Amygdala (tissue), 56 donors: ENCODE measurements at places on chromosomes 7 and 10.
A peak's percentile ranks its signal among the peaks of the same experiment; 100 is the strongest.

GRCh38 chr10:34426041-34426440 is 389.1 kb downstream of the PARD3 start:
- DNase-seq = no peak

DNA sequence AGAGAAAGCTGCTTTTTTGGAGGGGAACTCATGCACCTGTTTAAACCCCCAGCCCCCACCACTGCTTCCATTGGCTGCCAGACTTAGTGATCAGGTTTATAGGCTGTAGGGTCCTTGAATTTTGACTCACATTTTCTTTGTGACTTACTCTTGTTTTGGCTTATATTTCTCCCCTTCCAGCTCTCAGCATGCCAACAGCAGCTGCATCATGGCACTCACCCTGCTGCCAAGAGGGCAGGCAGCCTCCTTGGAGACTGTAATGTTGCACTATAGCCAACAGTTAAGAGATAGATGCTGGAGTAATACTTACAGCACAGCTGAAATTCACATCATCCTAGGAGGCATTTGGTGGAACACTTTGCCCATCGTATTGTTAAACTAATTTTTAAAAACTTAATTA is 98.0 kb upstream of the GLCCI1 start:
- DNase-seq = no peak

- no peak for DNase-seq
Observed at GRCh38 chr10:76922666-76923065, 714.9 kb downstream of the KCNMA1 start.

- DNase-seq = no peak
Observed at GRCh38 chr10:12194752-12195271, 879 bp downstream of the NUDT5 start.

- no peak for DNase-seq
Observed at GRCh38 chr7:18927134-18927533, 190.3 kb downstream of the TWIST1 start.

DNA sequence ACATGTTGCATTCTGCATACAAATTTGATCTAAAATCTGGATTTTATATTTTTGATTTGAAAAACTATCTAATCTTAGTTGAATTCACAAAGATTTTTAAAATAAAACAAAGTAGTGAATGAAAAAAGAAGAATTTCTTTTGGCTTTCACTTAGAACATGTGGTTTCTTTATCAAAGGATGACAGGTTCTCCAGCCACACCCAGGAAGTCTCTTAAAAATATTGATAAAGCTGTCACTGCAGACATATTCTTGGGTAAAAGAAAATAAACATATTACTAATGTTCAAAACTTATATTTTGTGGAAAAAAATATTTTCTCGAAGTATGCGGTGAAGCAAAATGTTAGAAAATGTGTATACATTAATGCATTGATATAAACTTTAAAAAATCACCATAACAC is 44.3 kb downstream of the ARL4A start:
- DNase-seq = no peak

- DNase-seq = no peak
Observed at GRCh38 chr7:69518705-69519077, 79.6 kb upstream of the AUTS2 start.

DNA sequence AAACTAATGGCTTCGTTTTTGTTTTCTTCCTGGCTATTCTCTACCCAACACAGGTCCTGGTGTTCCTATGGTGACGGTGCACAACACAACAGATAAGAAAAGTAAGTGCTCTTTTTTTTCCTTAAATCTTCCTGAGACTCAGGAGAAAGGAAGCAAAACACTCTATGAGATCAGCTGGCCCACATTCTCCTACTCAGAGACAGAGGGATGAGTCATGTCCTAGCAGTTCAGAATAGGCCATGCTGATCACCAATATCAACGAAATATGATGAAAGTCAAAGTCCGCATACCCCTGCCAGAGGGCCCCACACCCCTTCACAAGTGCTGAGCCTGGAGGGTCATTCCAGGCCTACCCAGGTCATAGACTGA is 149.2 kb downstream of the PAXIP1 start:
- no peak for DNase-seq

GRCh38 chr7:79244482-79244881 is 209.0 kb downstream of the MAGI2 start:
- no peak for DNase-seq

- no peak for DNase-seq
Observed at GRCh38 chr7:68423356-68423755, 1174.9 kb upstream of the AUTS2 start.

GRCh38 chr10:97466755-97467154 is 20.8 kb downstream of the ZDHHC16 start:
- no peak for DNase-seq

DNA sequence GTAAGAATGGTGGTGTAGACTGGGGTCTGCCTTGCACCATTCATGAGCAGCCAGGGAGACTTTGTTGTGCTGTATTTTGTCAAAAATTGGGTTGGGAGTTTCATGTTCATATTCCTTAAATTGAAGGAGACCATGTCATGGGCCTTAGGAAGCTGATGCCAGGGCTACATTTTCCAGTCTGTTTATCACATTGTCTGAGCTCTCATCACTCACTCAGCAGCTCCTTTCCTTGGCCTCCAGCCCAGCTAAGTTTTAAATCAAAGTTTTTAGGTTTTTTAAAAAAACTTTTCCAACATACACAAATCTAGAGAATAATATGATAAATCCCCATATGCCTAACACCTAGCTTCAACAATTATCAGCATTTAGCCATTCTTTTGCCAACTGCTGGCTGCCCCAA is 12.6 kb upstream of the FAM13C start:
- DNase-seq = no peak

DNA sequence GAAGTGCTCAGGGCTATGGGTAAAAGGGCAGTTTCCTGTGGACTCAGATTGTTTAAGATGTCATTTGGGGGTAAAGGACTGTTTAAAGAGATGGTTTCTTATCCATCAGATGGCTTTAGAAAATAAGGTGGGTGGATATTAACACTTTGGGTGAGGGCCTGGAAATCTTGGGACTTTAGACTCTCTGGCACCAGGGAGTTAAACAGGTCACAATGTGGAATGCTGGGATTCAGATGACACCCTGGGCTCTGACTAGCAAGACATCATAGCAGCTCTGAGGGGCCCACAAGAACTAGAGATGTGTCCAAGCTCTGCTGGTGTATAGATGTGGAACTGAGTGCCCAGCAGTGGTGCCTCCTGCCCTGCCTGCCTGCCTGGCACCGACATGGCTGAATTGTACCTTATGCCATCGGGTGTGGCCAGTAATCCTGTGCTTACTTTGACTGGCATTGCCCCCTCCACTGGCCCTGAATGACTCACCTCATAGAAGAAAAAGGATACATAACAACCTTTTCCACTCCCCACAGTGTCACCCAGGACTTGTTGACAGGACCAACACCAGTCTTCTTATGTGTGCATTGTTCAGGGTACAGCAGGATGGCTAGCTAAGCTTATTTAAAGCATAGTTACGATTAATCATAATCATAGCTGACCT is 100.0 kb upstream of the PRR15 start:
- no peak for DNase-seq

DNA sequence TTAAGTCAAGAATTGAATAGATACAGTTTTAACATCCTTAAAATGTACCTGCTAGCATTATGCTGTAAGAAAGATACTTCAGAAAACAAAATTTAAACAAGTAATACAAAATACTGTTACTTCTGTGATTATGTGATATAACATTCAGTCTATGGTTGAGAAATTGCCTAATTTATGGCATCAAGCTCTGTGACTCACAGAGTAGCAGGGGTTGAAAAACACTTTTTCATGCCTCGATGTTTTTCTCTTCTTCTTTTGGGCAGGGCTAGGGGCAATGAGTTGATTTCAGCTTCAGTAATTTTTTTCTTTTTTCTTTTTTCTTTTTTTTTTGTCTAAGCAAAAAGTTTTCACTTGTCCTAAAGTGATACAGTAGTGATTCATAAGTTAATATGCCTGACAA is 209.2 kb downstream of the MBL2 start:
- DNase-seq = no peak

DNA sequence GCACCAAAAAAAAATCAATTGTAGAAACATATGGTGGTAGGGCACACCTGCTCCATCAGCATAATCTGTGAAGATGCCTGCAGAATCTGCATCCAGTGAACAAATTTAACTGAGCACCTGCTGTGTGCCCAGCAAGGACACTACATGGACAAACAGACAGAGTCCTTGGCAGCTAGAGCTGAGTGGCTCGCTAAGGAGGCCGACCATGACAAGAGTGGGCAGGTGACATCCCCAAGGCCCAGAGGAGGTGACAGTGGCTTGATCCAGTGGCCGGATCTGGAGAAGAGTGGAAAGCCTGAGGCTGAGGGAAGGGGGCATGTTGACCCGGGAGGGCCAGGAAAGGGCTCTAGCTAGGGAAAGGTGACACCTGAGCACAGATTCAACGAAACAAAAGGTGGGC is 68.1 kb downstream of the MAD1L1 start:
- no peak for DNase-seq

- peak; percentile 24 for DNase-seq
Observed at GRCh38 chr7:36283711-36284130, 105.9 kb upstream of the ANLN start.

DNA sequence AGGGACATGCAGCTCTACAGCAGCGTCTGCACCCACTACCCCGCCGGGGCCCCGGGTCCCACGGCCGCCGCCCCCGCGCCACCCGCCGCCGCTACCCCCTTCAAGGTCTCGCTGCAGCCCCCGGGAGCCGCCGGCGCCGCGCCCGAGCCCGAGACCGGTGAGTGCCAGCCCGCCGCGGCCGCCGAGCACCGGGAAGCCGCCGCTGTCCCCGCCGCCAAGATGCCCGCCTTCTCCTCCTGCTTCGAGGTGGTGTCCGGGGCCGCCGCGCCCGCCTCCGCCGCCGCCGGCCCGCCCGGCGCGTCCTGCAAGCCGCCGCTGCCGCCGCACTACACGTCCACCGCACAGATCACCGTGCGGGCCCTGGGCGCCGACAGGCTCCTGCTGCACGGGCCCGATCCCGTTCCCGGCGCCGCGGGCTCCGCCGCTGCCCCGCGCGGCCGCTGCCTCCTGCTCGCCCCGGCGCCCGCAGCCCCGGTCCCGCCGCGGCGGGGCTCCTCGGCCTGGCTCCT is 631 bp downstream of the OTUD1 start:
- peak; percentile 64 for DNase-seq

DNA sequence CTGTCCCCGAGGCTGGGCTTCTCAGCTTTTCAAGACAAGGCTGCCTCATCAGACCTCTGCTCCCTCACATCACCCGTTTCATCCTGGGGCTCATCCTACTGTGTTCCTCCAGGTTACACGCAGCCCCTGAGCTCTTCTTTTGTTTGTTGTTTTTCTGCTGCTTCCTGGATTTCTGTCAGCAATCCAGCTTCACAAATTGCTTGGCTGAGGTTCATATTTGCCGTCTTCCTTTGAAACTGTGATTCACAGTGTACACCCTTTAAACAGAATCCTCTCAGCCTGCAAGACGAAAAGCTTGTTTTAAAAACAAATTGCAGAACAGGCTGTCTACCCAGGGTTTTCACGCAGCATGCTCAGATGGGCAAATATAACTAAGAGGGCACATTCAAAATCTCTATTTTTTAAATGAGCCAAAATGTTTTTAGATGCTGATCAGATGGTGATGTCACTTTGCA is 39.1 kb upstream of the PARD3 start:
- DNase-seq = no peak

DNA sequence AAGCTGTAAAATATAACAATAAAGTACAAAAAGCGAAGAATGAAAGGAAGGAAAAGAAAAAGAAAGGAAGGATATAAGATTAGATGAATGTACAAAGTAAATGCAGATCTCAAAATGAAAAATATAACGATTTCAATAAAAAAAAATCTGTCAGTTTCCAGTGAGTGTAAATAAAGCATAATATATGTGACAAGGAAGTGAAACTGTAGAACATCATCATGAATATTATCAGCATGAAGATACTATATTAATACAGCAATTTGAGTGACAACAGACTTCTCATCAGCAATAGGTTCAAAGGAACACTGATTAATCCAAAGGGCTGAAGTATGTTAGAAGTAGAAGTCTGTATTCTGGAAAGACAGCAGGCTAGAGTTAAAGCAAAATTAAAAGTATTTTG is 659.5 kb upstream of the MBL2 start:
- no peak for DNase-seq

GRCh38 chr7:255721-256361 is 34.1 kb upstream of the FOXL3 start:
- no peak for DNase-seq

GRCh38 chr7:24436131-24436920 is 136.9 kb upstream of the PALS2 start:
- DNase-seq = no peak

GRCh38 chr10:27857616-27858015 is 112.0 kb upstream of the MKX start:
- no peak for DNase-seq

DNA sequence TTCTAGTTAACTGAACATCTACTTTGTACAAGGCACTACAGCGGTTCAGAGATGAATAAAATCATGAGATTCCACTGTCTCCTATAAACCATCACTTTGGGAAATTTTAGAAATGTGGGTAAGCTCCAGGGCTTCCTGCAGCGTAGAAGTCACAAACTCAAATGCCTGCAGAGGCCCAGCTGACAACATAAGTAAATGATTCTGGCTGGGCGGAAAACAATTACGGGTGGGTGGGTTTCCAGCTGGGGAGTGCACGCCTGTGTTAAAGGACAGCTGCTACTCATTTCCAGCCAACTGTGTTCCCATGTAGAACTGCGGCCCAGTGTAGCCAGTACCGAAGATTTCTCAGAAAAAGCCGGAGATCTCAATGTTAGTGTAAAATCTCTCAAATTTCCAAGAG is 69.5 kb upstream of the ATRNL1 start:
- DNase-seq = no peak

DNA sequence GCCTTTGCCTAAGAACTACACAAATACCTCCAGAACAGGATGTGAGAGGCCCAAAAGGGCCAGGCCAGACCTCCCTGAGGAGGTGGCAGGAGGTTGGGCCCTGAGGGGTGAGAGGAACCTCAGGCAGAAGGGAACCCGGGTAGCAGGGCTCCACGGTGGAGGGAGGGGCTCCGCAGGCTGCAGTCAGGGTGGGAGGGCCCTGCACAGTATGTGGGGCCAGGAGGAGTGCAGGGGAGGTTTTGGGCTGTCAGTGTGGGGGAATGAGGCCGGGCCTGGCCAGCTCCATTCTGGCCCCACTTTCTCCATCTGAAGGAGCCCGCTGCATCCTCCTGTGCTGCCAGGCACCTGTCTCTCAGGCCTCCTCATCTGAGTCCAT is 25.9 kb downstream of the DNAJB12 start:
- no peak for DNase-seq

DNA sequence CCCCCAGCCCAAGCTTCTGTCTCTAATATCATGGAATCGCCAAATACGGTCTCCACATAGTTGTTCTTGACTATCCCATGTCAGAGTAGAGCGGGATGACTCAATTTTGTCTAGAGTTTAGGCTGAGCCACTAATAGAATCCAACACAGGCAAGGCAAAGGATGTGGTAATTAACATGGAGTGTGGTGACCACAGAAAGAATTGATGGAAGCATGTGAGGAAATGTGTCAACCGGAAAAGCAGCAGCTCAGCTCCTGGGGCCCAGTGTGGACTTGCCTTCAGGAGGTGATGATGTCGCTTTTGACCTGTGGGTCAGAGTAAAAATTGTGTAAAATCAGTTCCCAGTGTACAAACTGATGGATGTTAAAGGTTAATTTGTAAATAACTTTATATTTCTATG is 139.3 kb upstream of the KLF6 start:
- no peak for DNase-seq

- DNase-seq = no peak
Observed at GRCh38 chr7:153657182-153657800, 394.9 kb upstream of the DPP6 start.

- peak; percentile 40 for DNase-seq
Observed at GRCh38 chr10:71623098-71623985, 96.2 kb downstream of the C10orf105 start.

- no peak for DNase-seq
Observed at GRCh38 chr10:112926906-112927688, 22.9 kb upstream of the TCF7L2 start.

GRCh38 chr7:51428217-51428887 is 111.7 kb upstream of the COBL start:
- no peak for DNase-seq
